Left renal pelvis (tissue), 4 donors: ENCODE measurements at places on chromosomes 4 and X. TPM values are rescaled to one million over a fixed set of nuclear protein-coding genes. Genes with fewer than 3 reads are reported as not detected.

DNA sequence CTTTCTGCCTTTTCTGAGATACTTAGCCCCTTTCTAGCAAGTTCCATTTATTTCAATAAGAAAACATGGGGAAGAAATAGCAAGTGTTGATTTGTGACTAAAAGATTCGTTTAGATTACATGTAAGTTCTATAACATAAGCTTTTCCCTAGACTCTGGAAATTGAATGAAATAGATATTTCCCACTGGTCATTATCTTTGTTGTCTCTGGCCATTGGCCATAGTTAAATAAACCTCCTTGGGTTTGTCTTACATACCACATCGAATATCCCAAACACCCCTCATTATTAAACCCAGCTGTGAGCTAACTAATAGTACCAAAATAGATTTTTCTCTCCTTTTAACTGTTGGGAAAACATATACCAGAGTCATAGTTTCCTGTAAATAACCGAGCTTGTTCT is 534.8 kb downstream of the IQCM start:
- no peak for DNase-seq

CXCL3 gene
- polyA plus RNA-seq, result 1.8 TPM

- no peak for DNase-seq
Measured at GRCh38 chrX:153609917-153610835, 11.2 kb upstream of the CCNQ start.

GRCh38 chr4:14018191-14018853 is 390.8 kb upstream of the BOD1L1 start:
- DNase-seq, result no peak

GRCh38 chr4:181662383-181662782 is 580.8 kb upstream of the TENM3 start:
- no peak for DNase-seq

SCFD2 gene
- 14.2 TPM for polyA plus RNA-seq

- DNase-seq, result peak; percentile 33
Measured at GRCh38 chr4:148116264-148116663, 325.9 kb downstream of the NR3C2 start.

DNA sequence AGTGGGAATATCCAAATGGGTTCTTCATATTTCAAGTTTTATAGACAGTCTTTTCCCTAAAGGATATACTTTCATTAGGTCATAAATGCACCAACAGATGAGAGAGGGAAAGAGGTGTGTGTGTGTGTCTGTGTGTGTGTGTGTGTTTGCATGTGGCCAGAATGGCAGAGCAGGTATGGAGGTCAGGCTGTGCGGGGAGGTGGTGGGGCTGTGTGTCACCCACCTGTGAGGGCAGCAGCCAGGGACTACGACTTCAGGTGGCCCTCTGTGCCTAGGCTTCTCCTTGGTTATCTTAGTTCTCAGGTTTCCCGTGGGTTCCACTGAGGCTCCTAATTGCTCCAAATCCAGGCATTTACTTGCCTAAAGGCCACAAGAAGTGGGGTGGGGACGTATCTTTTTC is 14.6 kb downstream of the HAND2 start:
- DNase-seq, result no peak

PTTG2 gene
- not detected for polyA plus RNA-seq

- no peak for DNase-seq
Measured at GRCh38 chrX:903116-903515, 272.5 kb downstream of the SHOX start.

GRCh38 chrX:77493677-77494553 is 46.7 kb downstream of the FGF16 start:
- DNase-seq, result no peak

DNA sequence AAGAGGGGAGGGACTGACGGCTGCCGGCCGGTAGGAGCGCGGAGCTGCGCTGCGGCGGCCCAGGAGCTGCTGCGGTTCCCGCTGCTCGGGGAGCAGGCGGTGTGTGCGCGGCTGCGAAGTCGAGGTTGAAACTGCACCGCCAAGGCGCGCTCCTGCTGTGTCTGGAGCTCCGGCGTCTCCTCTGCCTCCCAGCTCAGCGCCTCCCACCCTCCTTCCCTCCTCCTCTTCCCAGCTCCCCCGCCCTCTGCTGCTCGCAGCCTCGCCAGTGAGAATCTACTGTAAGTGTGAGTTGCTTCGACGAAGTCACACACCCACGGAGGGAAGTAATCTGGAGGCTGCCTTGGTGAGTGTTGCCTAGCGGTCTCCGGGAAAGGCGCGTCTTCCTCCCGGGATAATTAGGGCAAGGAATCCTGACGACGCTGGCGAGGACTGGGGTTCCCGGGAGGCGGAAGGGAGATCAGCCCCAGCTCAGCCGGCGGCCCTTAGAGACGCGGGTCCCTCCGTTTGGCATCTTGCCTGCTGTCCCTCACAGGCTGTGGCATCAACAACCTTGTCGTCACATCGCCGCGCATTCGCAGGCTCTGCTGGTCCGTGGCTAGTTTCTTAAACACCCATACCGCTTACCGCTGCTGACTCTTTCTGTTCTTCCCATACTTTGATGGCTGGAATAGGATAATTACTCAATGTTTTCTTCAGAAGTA is at the start of gene EPHA5:
TSS of gene EPHA5 (minus strand) at position 159 of the 701 bp plus-strand sequence. CDS start 747 bp downstream, outside the sequence.
- peak; percentile 46 for DNase-seq

DNA sequence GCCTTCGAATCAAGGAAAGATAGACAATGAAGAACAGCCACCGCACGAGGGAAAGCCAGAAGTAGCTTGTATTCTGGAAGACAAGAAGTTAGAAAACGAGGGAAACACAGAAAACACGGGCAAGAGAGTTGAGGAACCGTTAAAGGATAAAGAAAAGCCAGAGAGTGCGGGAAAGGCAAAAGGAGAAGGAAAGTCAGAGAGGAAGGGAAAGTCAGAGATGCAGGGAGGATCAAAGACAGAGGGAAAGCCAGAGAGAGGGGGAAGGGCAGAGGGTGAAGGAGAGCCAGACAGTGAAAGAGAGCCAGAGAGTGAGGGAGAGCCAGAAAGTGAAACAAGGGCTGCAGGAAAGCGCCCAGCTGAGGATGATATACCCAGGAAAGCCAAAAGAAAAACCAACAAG is 1.4 kb downstream of the TCEAL2 start:
- DNase-seq, result no peak

DNA sequence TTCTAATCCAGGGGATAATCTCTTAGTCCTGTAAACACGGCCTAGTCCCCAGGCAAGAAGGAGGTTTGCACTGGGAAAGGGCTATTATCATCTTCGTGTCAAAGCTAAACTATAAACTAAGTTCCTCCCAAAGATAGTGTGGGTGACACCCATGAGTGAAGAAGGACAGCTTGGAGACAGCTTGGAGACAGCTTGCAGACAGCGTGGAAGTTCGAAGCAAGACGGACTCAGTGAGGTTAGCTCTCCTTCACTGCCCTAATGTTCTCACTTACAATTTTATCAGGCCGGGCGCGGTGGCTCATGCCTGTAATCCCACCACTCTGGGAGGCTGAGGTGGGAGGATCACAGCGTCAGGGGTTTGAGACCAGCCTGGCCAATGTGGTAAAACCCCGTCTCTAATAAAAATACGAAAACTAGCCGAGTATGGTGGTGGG is 19.2 kb upstream of the PLCXD1 start:
- no peak for DNase-seq

GRCh38 chr4:1290165-1290977 is 680 bp downstream of the MAEA start:
- no peak for DNase-seq

LDOC1 gene
- 78.9 TPM for polyA plus RNA-seq

GRCh38 chr4:138609943-138610350 is 367.8 kb upstream of the SLC7A11 start:
- no peak for DNase-seq

UCP1 gene
- 0.29 TPM for polyA plus RNA-seq

DNA sequence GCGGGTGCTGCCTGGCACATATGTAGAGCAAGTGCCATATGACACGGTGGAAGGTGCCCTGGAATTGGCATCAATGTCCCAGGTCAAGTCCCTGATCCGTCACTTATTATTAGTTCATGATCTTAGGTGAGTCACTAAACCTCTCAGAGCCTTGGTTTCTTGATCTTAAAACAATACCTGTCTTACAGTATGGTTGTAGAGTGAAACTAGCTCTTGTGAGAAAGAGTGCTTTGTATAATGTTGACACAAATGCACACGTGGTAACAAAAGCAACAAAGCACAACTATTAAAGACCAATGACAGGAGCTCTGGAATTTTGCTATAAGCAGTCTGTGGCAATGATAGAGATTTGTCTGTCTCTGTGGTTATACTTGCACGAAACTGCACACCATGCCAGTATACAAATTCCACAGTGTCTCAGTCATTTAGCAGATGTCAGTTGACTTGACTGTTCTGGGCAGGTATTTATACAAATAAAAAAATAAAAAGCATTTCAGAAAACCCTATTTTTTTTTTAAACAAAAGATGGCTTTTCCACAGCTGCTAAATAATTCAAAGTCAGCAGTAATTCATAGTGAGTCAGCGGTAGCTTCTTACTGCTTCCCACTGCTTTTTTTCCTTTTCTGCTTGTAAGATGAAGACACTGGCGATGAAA is 19.7 kb upstream of the ACSL1 start:
- DNase-seq, result no peak

GRCh38 chrX:78754917-78755316 is 7.4 kb downstream of the LPAR4 start:
- DNase-seq, result no peak

DNA sequence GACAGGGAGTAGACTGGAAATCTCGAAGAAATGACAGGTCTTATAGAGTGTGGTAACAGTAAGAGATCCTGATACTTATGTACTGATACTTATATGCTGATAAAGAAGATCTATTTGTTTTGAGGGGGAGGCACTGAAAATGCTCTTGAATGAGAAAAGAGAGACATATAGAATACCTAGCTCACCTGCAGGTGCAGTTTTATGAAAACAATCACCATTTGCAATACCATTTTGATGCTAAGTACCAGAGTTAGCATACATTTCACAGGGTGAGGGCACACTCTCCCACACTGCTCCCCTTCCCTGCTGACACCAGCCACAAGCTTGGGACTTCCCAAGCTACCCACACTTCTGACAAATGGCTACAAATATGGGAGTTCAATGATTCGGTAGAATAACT is 1490.1 kb upstream of the IGFBP7 start:
- DNase-seq, result no peak

- no peak for DNase-seq
Measured at GRCh38 chr4:109803924-109804571, 2.2 kb upstream of the CFI start.

DNA sequence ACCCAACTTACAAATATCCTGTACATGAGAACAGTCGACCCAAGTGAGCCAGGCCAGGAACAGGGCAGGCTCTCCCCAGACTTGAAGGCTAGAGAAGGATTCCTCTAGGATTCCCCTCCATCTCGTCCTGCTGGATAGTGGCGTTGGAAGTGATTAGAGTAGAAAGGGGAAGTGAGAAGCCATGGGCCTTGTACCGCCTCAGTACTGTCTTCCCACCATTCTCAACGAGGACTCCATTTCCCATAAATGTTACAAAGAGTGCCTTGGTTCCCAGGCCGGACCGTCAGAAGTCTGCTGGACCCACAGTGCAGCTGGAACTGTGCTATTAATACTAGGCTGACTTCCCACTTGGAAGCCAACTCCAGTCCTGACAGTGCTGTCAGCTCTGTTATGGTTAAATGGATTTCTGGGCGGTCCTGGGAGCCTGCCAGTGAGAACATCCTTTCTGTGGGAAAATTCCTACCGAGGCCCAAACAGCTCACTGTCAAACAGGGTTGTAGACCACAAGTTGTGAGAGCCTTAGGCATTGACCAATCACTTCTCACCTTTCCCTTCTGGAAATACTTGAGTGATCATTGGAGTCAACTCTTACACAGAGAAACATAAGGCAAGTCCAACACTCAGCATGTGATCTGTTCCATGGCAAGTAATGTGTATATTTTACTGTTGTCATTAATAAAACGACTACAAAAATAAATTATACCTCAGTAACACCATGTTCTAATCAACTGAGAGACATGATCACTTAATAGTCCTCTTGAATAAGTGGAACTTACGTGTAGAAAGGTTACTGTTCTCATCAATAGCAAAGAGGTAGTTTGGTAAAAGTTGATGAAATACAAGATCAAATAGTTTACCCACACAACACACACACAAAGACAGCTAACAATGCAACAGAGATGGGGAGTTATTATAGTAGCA is 58.4 kb downstream of the AMELX start:
- no peak for DNase-seq

CLDN34 gene
- 0.15 TPM for polyA plus RNA-seq

DNA sequence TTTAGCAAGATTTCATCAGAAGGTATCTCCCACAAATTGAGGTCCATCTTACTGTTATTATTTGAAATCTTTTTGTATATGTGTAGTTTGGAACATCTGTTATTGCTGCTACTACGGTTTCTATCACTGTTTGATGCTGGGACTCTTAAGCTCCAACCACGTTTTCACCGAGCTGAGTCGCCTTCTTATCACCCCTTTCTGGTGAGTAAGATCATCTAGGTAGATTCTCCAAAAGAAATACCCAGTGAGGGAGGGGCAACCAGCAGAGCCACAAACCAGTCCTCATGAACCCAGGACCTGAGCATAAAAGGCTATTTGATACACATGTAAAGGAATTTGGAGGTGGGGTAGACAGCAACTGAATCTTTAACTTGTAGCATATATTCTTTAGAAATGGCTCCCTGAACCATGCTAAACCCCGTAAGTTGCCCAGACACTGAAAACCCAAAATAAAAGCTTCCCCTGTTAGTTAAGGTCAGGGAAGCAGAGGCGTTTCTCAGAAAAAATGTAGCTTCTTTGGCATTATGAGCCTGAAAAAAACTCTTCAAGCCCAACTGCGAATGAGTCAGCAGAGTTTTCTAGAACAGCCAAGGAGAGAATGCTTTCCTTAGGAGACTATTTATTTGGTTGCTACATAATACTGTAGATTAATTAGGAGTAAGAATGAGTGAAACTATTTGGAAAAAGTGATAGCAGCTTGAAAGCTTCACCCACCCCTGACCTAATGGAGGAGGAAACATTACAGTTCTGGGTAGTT is 53.8 kb upstream of the ATXN3L start:
- DNase-seq, result no peak

DNA sequence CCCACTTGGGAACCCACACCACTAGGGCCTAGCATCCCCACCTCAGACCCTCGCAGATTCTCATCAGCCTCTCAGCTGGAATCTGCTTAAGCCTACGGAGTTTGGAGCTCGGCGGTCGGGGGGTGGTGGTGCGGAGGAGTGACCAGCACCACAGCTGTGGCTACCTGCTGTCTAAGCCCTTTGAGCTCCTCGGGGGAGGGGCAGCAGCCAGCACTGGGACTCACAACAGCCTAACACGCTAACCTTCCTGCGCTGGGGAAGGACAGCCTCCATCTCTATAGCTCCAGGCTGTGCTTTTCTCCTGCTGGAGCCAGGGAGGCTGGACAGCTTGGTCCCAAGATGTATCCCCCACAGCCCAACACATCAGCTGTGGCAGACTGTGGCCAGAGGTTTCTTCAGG is 281.5 kb downstream of the USP46 start:
- no peak for DNase-seq

- no peak for DNase-seq
Measured at GRCh38 chr4:37188100-37188499, 56.4 kb upstream of the NWD2 start.

SFRP2 gene
- polyA plus RNA-seq, result 25.4 TPM
